ENCODE measurements at places on chromosomes 5 and 9.

GRCh38 chr9:25702536-25702935 lies 24.3 kb upstream of the TUSC1 start:
- no peak for DNase-seq

GRCh38 chr9:113920872-113921271 lies 44.8 kb downstream of the ZNF618 start:
- DNase-seq = no peak

GRCh38 chr9:133235549-133236222 lies 26.6 kb upstream of the OBP2B start:
- DNase-seq = no peak

- no peak for DNase-seq
These were observed at the start of gene CRB2 for GRCh38 chr9:123355761-123356431. CRB2 (plus strand) TSS chr9:123356197; CDS start chr9:123356261, 64 bp downstream.

DNA sequence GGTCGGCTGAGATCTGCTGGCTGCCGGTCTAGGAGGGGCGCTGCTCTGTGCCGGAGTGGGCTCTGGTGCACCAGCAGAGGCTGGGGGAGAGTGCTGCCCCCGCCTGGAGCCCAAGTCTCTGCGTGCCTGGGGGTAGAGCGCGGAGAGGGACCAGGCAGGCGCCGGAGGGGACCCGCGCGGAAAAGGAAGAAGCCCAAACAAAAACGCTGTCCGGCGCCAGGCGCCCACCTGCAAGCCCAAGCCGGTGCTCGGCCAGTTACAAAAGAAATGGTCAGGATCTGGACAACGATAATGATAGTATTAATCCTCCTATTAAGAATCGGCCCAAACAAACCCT lies 571 bp upstream of the S1PR3 start:
- DNase-seq = no peak

DNA sequence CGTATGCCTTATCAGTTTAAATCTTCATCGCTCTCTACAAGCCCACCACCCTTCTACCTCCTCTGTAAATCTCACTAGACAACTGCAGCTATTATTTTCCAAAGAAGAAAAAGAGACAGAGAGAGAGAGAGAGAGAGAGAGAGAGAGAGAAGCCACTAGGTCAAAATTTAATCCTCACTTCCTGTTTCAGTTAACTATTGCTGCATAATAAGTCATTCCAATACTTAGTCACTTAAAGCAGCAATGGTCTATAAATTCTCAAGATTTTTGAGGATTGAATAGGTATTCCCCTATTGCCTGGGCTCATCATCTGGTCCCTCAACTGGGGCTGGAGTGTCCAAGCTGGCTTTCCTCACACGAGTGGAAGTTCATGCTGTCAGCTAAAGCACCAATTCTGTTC lies 68.8 kb downstream of the ITGA1 start:
- DNase-seq = no peak

DNA sequence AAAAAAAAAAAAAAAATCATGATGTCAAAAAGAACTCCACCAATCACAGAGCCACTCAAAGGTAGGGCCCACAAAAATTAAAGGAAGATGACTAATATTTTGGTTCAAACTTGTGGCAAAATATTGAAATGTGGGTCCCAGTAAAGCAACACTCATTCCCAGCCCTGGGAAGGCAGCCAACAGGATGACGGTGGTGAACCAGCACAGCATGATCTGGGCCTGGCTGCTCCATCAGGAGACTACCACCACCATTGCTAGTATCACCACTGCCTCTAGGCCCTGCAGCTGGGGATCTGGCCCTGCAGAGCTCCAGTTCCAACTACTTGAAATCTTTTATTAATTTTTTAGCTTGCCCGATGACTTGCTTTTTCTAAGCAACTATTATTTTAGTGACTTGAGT lies 206.8 kb upstream of the ITGA1 start:
- no peak for DNase-seq

- no peak for DNase-seq
These were observed 234.4 kb downstream of the MAST4 start for GRCh38 chr5:66830636-66831035.

GRCh38 chr5:176646049-176646706 lies 1.1 kb upstream of the TSPAN17 start:
- no peak for DNase-seq

DNA sequence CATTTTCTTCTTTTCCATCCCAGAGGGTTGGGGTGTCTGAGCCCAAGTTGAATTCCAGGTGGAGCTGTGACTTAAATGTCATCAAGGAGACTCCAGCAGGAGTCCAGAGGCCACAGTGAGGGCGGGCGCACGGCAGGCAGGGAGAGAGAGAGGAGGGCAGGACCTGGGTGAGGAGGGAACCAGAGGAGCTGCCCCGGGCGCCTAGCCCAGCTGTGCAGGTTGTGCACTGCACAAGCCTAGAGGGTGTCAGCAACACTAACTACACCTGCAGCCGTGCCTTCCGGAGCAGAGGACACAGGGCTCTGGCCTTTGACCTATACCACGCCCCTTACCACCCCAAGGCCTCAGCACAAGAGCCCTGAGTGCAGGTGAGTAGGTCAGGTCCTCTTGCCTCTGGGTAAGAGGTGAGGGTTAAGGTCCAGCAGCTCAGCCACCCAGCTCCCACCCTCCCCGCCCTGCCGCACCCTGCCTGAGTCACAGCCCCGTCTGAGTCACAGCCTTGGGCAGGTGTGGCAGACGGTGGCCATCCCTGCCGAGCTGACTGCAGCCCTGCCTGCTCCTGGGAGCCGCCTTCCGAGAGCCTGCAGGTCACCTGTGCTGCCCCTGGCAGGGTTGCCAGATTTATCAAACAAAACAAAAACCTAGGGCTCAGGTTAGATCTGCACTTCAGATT lies 6.4 kb upstream of the AGPAT2 start:
- no peak for DNase-seq

- no peak for DNase-seq
These were observed 455.7 kb upstream of the TLE4 start for GRCh38 chr9:79116041-79116440.

DNA sequence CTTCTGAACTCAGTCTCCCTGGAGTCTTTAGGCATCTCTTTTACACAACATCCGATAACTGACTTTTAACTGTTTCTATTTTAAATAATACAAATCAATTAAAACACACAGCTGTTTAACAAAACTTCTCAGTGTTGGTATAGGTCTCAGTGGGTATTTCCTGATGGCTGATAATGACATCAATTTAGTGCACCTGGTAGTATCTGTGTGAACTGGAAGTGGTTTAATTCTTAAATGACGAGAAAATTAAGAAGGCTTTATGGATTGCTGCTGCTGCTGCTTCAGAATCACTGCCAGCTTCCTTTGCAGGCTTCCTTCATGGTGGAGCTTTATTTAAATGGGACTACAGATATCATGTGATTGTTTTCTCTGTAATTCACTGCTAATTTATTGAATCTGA lies 92.3 kb downstream of the RPS23 start:
- DNase-seq = no peak

DNA sequence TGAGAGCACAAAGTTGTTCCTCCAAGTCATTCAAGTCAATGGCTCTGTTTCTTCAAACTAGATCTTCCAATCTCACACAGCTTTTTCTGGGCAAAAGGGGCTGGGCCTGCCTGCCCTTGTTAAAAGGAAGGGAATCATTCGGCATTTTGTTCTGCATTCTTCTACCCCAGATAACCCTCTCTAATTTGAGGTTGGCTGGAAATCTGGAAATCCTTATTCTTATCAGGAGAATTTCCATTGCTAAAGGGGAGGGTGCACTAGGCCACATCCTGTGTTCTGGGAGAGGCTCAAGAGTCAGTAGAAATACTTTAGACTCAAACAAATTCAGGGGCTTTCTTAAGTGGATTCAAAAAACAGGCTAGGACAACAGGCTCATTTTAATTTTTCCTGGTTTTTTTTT lies 384.7 kb upstream of the ZNF462 start:
- DNase-seq = no peak

GRCh38 chr9:110842169-110842568 lies 173.6 kb downstream of the MUSK start:
- no peak for DNase-seq

GRCh38 chr5:103224118-103224893 lies 34.3 kb upstream of the MACIR start:
- DNase-seq = no peak
